ENCODE measurements at places on chromosomes 2 and 18.

DNA sequence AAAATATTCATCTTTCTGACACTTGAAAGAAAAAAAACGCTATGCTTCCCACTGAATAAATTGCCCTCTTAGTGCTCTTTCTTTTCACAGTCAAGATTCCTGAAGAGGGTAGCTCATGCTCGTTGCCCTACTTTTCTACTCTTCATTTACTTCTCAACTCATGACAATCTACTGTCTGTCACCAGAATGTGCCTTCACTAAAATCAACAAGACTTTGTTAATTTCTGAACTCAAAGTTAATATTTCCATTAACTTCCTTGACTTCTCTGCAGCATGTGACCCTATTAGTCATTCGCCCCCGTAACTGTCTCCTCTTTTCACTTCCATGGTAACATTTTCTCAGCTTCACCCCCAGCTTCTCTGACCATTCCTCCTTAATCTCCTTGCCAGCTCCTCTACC, 98.9 kb upstream of the MAPRE2 start:
- no peak for DNase-seq
- H3K36me3 ChIP-seq: no peaks in the 10 kb centered on the region
- no peaks in the 10 kb centered on the region for H3K4me1 ChIP-seq

- DNase-seq: no peak
- H3K4me1 ChIP-seq: no peaks in the 10 kb centered on the region
These were observed 1509.0 kb downstream of the LRP1B start for GRCh38 chr2:140621583-140622362.

DNA sequence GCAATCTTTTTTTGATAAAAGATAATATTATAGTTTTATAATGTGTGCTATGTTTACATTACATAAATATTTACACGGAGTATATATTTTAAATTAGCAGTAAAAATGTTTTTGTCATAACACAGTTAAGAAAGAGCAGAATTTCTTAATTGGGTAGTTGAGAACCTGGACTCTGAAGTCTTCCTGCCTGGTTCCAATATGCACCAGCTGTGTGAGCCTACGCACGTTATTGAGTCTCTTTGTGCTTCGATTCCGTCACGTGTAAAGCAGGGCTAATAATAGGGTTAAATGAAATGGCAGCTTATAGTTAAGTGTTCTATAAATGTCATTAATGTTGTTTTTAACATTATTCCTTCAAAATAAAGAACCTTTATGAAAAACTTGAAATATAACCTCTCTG, 1.2 kb upstream of the CCDC88A start:
- no peaks in the 10 kb centered on the region for H3K36me3 ChIP-seq
- H3K27me3 ChIP-seq: no peaks in the 10 kb centered on the region
- DNase-seq: no peak
- no peak overlapping the region for H3K4me3 ChIP-seq
- no peak overlapping the region for H3K27ac ChIP-seq

GRCh38 chr2:108933691-108934117, 55.3 kb downstream of the EDAR start:
- peaks cover 15% of the 10 kb centered on the region for H3K4me1 ChIP-seq
- H3K36me3 ChIP-seq: no peaks in the 10 kb centered on the region
- DNase-seq: no peak
- no peaks in the 10 kb centered on the region for H3K27me3 ChIP-seq
- no peak overlapping the region for H3K27ac ChIP-seq
- no peak overlapping the region for H3K4me3 ChIP-seq

DNA sequence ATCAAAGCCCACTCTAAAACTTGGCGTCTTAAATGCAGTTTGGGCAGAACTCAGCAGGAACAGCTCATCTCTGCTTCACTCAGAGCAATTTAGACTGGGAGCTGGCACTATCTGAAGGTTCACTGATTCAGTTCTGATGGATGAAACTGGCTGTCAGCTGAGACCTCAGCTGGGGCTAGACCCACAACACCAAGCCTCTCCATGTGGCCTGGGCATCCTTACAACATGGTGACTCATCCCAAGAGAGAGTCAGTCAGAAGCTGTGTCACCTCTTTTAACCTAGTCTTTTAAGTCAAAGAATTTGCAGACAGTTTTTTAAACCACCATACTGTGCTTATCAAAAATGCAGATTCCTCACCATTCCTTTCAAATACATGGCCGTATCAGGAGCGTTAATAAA, 62.6 kb upstream of the ZNF397 start:
- H3K27ac ChIP-seq: no peak overlapping the region
- H3K36me3 ChIP-seq: no peaks in the 10 kb centered on the region
- peaks cover 2% of the 10 kb centered on the region for H3K4me1 ChIP-seq
- no peak for DNase-seq
- H3K27me3 ChIP-seq: no peaks in the 10 kb centered on the region

- no peak for DNase-seq
- H3K4me3 ChIP-seq: no peak overlapping the region
- no peak overlapping the region for H3K27ac ChIP-seq
- H3K27me3 ChIP-seq: no peaks in the 10 kb centered on the region
- no peaks in the 10 kb centered on the region for H3K36me3 ChIP-seq
These were observed 157.3 kb upstream of the MMADHC start for GRCh38 chr2:149744865-149745264.

DNA sequence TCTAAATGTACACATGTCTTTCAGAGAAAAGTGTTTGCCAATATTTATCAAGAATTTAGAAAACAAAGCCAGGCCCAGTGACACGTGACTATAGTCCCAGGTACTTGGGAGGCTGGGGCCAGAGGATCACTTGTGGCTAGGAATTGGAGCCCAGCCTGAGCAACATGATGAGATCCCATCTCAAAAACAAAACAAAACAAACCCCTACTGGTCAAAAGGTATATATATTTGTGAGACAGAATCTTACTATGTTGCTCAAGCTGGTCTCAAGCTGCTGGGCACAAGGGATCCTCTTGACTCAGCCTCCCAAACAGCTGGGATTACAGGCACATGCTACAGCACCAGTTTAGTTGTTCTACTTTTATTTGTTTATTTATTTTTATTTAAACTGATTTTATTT, 79.2 kb downstream of the ZDBF2 start:
- no peaks in the 10 kb centered on the region for H3K27me3 ChIP-seq
- no peak overlapping the region for H3K4me3 ChIP-seq
- no peak overlapping the region for H3K27ac ChIP-seq
- DNase-seq: no peak
- no peaks in the 10 kb centered on the region for H3K4me1 ChIP-seq

GRCh38 chr18:31424383-31424988, 23.1 kb upstream of the DSG3 start:
- no peaks in the 10 kb centered on the region for H3K27me3 ChIP-seq
- DNase-seq: no peak

GRCh38 chr2:239694487-239694886, 293.7 kb upstream of the HDAC4 start:
- H3K27me3 ChIP-seq: no peaks in the 10 kb centered on the region
- H3K27ac ChIP-seq: no peak overlapping the region
- H3K4me3 ChIP-seq: no peak overlapping the region
- peaks cover 6% of the 10 kb centered on the region for H3K4me1 ChIP-seq

DNA sequence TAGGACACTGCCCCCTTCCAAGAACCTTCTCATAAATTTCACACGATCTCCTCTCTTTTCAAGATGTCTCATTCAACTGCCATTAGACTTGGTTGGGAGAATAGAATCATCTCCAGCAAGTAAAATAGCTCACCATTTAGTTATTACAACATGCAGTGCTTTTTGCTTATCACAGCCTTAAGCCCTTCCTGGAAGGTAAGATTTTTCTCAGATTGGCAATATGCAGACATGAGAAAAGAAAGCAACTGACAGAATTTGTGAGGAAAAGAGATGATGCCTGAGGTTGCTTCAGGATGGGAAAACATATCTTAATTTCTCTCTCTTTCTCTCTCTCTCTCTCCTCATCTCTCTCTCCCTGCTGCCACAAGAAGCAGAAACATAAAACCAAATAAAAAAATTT, 855.1 kb upstream of the ACVR2A start:
- H3K27me3 ChIP-seq: no peaks in the 10 kb centered on the region
- no peaks in the 10 kb centered on the region for H3K36me3 ChIP-seq
- no peaks in the 10 kb centered on the region for H3K4me1 ChIP-seq
- no peak overlapping the region for H3K4me3 ChIP-seq

DNA sequence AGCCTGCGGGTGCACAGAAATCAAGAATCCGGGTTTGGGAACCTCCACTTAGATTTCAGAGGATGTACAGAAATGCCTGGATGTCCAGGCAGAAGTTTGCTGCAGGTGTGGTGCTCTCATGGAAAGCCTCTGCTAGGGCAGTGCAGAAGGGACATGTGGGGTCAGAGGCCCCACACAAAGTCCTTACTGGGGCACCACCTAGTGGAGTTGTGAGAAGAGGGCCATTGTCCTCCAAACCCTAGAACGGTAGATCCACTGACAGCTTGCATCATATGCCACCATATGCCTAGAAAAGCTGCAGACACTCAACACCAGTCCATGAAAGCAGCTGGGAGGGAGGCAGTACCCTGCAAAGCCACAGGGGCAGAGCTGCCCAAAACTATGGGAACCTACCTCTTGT, 833.0 kb downstream of the TMEM182 start:
- no peaks in the 10 kb centered on the region for H3K4me1 ChIP-seq
- H3K27me3 ChIP-seq: no peaks in the 10 kb centered on the region
- no peak for DNase-seq

DNA sequence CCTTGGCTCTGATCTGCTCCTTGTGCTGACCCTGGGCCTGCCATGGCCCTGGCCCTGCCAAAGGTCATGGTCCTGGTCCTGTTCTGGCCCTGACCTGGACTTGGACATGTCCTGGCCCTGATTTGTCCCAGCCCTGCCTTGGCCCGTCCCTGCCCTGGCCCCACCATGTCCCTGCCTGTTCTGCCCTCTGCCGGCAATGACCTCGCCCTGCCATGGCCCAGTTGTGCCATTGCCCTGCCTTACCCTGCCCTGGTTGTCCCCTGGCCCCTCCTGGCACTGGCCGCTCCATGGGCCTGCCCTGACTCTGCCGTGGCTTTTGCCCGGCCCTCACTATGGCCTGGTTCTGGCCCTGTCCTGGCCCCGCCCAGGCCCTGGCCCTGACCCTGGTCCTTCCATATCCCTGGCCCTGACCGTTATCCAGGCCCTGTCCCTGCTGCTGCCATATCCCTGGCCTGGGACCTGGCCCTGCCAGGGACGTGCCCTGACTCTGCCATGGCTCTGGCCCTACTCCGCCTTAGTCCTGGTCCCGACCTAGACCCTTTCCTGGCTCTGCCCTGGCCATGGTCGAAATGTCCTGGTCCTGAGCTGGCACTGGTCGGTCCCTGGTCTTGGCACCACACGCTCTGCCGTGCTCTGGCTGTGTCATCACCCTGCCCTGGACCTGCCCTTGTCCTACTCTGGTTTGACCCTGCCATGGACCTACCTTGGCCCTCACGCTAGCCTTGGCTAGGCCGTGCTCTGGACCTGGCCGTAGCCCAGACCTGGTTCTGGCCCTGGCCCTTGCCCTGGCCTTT, 6.8 kb upstream of the ANKRD62 start:
- no peaks in the 10 kb centered on the region for H3K36me3 ChIP-seq
- DNase-seq: no peak
- no peaks in the 10 kb centered on the region for H3K27me3 ChIP-seq
- no peaks in the 10 kb centered on the region for H3K4me1 ChIP-seq
- H3K27ac ChIP-seq: no peak overlapping the region
- H3K4me3 ChIP-seq: no peak overlapping the region

- H3K36me3 ChIP-seq: no peaks in the 10 kb centered on the region
- no peak overlapping the region for H3K4me3 ChIP-seq
- H3K27me3 ChIP-seq: no peaks in the 10 kb centered on the region
These were observed 54.2 kb downstream of the COMMD1 start for GRCh38 chr2:61959381-61960293.

- no peaks in the 10 kb centered on the region for H3K36me3 ChIP-seq
- no peak overlapping the region for H3K4me3 ChIP-seq
- DNase-seq: no peak
- H3K27ac ChIP-seq: no peak overlapping the region
These were observed 123.2 kb upstream of the LRP1B start for GRCh38 chr2:142254031-142254430.

GRCh38 chr2:120265006-120265405, 12.4 kb downstream of the RALB start:
- no peaks in the 10 kb centered on the region for H3K4me1 ChIP-seq
- no peaks in the 10 kb centered on the region for H3K27me3 ChIP-seq
- DNase-seq: no peak
- no peak overlapping the region for H3K27ac ChIP-seq
- H3K36me3 ChIP-seq: no peaks in the 10 kb centered on the region
- H3K4me3 ChIP-seq: no peak overlapping the region

DNA sequence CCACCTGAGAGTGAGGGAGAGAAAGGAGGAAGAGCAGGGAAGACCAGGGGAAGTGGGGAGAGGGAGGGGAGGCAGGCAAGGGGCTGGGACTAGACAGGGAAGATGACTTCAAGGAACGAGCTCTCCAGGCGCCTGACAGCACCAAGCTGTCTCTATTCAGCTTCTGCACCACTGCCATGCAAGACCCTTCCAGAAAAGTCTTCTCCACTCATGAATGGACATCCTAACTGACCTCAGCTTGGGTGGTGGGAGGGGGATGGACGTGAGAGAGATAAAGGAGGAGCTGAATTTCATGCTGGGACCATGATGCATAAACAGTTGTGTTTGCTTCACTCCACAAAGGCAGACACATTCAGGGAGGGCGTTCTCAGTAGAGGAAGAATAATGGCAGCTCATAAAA, 206.4 kb upstream of the ARL4C start:
- no peaks in the 10 kb centered on the region for H3K27me3 ChIP-seq
- H3K36me3 ChIP-seq: no peaks in the 10 kb centered on the region
- DNase-seq: no peak
- H3K4me1 ChIP-seq: peaks cover 2% of the 10 kb centered on the region

DNA sequence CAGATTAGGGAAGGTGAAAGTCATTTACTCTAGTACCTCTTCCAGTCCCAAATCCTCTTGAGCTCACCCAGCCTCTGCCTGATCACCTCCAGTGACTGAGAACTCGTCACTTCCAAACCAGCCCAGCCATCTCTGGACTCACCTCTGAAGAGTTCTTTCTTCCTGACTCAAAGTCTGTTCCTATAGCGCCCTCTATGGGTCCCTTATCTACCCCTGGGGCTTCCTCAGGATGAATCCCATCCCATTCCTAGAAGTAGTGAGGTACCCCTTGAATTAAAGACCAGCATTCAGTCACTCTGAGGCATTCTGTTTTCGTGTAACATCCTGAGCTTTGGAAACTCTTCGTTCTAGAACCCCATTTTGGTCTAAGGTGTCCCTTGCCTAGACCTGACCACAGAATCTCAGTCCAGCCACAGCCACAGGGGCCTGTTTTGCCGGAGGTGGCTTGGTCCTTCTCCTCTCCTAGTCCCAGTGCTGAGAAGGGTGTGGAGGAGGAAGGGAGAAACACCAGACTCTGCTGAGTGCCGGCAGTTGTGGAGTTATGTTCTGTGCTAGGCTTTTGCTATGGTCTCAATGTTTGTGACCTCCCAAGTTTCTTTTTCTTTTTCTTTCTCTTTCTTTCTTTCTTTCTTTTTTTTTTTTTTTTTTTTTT, 32.7 kb downstream of the SIX3 start:
- H3K27ac ChIP-seq: no peak overlapping the region
- peaks cover 19% of the 10 kb centered on the region for H3K4me1 ChIP-seq
- H3K36me3 ChIP-seq: no peaks in the 10 kb centered on the region
- H3K27me3 ChIP-seq: no peaks in the 10 kb centered on the region
- no peak overlapping the region for H3K4me3 ChIP-seq
- peak; percentile 74 for DNase-seq
